H4 (cell line): ENCODE measurements at places on chromosomes 3 and 15. TPM values are rescaled to one million over a fixed set of nuclear protein-coding genes. Genes with fewer than 3 reads are reported as not detected.
A peak's percentile ranks its signal among the peaks of the same experiment; 100 is the strongest.

Gene MLH1
- total RNA-seq: 42.2 and 43.1 TPM in 2 replicates

Gene RPL14
- 334 TPM in 2 replicates for total RNA-seq

Gene PXK
- total RNA-seq: 41.7 and 48.8 TPM in 2 replicates

Gene GUCA1C
- total RNA-seq: not detected in 2 replicates

Gene SPTBN5
- total RNA-seq: not detected in 2 replicates

Gene ATP13A3
- total RNA-seq: 66.1 and 83.2 TPM in 2 replicates

Gene SLC33A1
- total RNA-seq: 36.5 and 45.4 TPM in 2 replicates

GRCh38 chr3:59526999-59527398 lies 477.2 kb upstream of the CFAP20DC start:
- no peak for DNase-seq

GRCh38 chr15:70722266-70723121 lies 40.9 kb downstream of the UACA start:
- peak; percentile 47 for DNase-seq

- DNase-seq: no peak
Observed at GRCh38 chr3:120147072-120147871, 53.0 kb upstream of the GSK3B start.

DNA sequence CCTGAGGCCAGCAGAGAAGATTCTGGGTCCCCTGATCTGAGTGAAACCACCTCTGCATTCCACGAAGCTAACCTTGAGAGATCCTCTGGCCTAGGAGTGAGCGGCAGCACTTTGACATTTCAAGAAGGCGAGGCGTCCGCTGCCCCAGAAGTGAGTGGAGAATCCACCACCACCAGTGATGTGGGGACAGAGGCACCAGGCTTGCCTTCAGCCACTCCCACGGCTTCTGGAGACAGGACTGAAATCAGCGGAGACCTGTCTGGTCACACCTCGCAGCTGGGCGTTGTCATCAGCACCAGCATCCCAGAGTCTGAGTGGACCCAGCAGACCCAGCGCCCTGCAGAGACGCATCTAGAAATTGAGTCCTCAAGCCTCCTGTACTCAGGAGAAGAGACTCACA lies 36.4 kb downstream of the HAPLN3 start:
- DNase-seq: no peak

GRCh38 chr3:72353236-72354128 lies 494.8 kb downstream of the SHQ1 start:
- DNase-seq: no peak

- DNase-seq: no peak
Observed at GRCh38 chr15:42062284-42062806, 32.0 kb downstream of the PLA2G4D start.

GRCh38 chr15:89442671-89443307 lies 53.6 kb downstream of the RHCG start:
- DNase-seq: no peak

- DNase-seq: no peak
Observed at GRCh38 chr15:58136731-58137130, 1.4 kb upstream of the AQP9 start.

GRCh38 chr3:121998030-121998580 lies 23.9 kb downstream of the ILDR1 start:
- DNase-seq: peak; percentile 68

DNA sequence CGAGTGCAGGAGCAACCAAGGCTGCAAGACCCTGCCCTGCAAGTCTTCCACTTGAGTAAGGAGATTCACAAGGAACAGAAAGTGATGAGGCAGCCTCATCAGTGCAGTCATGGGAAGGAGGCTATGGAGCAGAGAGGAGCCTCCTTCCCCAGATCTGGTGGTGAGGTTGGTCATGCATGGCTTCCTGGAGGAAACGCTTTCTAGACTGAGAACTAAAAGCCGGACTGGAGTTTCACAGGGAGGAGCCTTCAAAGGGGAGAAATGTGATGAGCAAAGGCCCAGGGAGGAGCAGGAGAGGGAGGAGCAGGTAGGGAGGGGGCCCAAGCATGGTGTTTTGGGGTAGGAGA lies 139.9 kb downstream of the SRGAP3 start:
- DNase-seq: no peak

DNA sequence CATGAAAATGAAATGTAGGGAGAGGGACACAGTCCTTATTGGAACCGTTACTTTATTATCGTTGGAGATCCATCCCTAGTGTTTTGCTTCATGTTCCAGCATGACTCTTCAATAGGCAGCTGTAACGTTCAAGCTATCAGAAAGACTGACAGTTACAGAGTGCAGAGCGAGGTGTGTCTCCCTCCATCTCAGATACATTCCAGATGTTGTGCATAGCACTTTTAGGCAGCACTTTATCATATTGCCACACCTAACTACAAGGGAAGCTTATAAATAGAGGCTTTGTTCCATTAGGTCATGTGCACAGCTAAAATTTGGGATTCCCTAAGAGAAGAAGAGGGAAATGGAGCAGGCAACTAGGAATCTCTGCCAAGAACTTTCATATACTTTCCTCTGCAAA lies 1009.6 kb downstream of the ROBO2 start:
- no peak for DNase-seq

DNA sequence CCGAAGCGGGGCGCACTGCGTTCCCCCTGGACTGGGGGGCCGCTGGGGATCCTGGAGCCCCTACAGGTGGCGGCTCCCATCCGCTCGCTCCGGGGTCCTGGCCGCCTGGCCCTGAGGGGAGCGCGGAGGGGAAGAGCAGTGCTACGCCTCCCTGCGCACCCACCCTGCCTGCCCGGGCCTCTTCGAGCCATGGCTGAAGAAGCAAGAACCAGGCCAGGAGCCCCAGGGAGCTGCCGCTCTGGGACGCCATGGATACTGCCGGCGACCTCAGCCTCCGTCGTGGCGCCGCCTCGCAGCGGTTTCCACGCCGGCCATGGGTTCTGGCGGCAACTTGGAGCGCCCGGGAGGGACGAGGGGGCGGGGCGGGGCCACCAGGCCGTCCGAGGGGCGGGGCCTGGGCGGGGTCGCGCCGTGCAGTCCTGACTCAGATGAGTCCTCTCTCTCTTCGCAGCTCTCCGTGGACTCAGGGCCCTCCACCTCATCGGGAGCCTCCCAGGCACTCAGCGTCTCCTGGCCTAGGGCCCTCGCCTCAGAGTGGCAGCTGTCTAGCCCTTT lies 50.9 kb downstream of the MYL3 start:
- no peak for DNase-seq

DNA sequence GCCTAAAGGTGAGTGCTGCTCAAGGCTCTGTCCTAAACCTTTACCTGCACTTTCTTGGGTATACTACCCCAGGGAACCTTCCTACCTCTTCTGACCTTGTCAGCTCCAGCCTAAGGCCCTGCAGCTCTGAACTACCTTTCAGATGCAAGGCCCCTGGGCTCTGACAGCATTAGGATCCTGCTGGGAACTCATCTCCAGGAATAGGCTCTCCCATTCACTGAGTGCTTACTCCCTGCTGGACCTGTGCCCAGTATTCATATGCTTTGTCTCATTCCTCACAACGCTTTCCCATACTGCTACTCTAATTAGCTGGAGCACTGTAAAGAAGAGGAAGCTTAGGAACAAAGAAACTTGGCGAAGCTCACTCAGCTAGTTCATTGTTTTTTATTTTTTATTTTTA lies 53.8 kb upstream of the RAB6B start:
- no peak for DNase-seq

- DNase-seq: no peak
Observed at GRCh38 chr15:80464951-80465625, 60.9 kb downstream of the ARNT2 start.

- no peak for DNase-seq
Observed at GRCh38 chr15:89358435-89358754, 23.8 kb upstream of the POLG start.

- no peak for DNase-seq
Observed at GRCh38 chr15:101121511-101122090, 130.2 kb downstream of the CHSY1 start.

GRCh38 chr3:74443102-74443501 lies 171.4 kb downstream of the CNTN3 start:
- DNase-seq: no peak

DNA sequence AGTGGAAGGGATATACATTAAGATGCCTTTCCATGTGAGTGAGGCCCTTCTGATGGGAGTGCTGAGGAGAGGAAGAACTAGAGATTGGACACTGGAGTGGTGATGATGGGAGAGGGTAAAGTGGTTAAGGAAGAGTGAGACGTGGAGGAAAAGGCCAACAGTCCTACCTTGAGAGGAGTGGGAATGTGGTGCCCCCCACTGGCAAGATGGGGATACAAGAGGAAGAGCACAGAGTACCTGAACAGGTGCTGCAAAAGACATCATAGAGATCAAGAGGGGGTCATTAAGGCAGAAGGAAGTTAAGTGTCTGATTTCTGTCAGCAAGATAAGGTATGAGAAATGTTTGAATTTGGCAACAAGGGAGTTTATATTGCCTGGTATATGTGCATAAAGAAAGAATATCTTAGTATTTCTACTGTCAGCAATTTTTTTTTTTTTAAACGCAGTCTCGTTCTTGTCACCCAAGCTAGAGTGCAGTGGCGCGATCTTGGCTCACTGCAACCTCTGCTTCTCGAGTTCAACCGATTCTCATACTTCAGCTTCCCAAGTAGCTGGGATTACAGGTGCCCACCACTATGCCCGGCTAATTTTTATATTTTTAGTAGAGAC lies 34.0 kb downstream of the ARIH2 start:
- no peak for DNase-seq

GRCh38 chr15:60374628-60375081 lies 23.1 kb downstream of the ANXA2 start:
- peak; percentile 99 for DNase-seq

GRCh38 chr15:81511138-81511537 lies 137.1 kb upstream of the TMC3 start:
- no peak for DNase-seq

DNA sequence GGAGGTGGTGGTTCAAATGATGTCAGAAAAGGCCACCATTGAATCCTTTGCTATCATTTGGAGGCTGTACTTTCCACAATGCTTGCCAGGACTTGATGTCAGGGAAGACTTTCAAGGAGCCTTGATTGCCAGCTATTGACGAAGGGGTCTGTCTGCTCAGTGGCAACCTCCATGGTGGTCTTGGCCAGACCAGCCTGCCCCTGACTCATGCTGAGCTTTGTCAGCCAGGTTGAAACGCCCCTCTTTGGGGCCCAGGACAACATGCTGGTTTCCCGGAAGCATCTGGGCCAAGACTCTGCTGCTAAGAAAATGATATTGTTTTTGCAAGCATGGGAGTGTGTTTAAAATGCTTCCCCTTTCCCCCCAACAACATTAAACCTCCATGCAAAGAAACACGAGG lies 26.7 kb downstream of the CGNL1 start:
- no peak for DNase-seq

GRCh38 chr3:116399701-116400226 lies 45.5 kb downstream of the LSAMP start:
- no peak for DNase-seq

DNA sequence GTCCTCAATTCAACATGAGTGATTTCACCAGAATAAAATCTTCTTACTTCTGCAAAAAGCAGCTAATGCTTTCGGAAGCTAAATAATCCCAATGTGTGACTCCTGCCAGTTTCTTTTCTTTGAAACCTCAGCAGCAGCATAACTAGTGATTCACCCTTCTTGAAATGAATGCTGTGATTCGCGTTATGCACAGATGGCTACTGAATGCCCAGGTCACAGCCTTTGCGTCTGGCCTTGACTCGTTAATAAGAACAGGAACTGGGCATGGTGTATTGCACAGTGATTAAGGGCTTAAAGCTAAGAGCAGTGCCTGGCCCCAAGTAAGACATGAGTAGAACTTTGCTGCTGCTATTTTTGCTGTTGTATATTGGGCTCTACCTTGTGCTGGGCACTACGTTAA lies 19.0 kb downstream of the CGNL1 start:
- peak; percentile 27 for DNase-seq

DNA sequence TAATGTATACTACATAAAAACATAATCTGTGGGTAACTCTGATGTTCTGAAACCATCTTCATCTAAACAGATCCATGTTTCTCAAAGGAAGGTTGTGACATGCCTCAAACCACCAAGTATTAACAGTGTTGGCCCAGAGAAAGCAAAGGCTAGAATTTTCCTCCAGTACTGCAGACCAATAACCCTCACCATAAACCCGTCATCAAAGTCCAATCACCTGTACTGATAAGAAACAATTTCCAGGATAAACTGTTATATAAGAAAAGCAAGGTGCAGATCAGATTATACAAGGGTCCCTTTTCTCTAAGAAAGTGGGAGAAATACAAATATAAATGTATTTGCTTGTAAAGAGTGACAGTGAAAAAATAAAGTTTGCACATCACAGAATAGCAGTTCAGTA lies 32.3 kb downstream of the TBC1D2B start:
- no peak for DNase-seq

DNA sequence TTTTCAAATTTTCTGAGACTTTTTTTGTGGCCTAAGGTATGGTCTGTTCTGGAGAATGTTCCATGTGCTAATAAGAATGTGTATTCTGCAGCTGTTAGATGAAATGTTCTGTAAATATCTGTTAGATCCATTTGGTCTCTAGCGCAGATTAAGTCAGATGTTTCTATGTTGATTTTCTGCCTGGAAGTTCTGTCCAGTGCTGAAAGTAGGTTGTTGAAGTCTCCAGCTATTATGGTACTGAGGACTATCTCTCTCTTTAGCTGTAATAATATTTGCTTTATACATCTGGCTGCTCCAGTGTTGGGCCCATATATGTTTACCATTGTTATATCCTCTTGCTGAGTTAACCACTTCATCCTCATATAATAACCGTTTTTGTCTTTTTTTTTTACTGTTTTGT lies 13.2 kb upstream of the TUBGCP5 start:
- DNase-seq: no peak

GRCh38 chr3:128845119-128845777 lies 34.2 kb upstream of the ACAD9 start:
- DNase-seq: no peak

DNA sequence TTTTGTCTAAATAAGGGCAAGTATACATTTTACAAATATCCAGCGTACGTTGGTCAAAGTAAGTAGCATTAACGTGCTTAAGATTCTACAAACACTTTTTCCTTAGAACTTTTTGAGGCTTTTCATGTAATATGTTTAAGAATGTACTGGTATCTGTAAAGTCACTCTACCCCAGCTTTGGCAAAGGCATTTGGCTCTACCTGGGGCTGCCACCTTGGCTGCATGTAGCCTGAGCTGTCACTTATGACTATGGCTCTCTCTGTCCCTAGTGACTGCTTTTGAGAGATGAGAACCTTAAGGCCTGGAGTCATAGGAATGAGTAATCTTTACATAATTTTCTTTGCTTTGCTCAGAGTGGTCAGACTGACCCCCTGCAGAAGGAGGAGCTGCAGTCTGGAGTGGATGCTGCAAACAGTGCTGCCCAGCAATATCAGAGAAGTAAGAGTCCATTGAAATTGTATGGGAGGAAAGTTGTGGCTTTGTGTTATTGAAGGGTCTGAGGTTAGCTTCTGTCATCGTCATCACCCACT lies 61.2 kb downstream of the IQGAP1 start:
- DNase-seq: no peak

GRCh38 chr3:62361261-62361660 lies 12.1 kb downstream of the FEZF2 start:
- DNase-seq: no peak

DNA sequence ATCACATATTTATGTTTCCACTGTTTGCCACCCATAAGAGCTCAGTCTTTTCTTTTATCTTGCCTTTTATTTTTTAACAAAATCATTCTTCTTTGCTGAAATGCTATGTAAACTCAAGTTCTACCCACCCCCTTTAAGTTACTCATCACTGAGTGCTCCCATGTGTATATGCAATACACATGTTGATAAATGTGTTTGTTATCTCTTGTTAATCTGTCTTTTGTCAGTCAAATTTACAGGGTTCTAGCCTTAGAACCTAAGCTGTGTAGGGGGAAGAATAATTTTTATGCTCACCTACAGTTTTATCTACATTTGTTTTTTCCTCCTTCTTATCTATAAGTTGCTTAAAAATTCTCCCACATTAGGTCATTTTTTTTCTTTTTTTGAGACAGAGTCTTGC lies 1195.9 kb downstream of the ROBO2 start:
- DNase-seq: no peak
